ENCODE measurements at places on chromosomes 7 and 10.

DNA sequence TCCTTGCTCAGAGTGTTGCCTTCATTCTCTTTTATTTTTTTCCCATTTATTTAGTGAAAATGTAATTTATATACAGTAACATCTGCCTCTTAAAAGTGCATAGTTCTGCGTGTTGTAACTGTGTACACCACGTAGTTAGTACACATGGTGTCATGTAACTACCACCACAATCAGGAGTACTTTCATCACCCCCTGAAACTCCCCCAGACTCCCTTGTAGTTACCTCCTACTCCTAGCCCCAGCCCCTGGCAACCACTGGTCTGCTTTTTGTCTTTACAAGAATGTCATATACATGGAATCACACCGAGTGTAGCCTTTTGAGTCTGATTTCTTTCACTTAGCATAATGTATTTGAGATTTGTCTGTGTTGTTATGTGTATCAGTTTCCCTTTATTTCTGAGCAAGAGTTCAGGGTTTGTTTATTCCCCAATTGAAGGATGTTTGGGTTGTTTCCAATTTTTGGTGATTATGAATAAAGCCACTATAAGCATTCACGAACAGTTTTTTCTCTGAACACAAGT is 50.6 kb downstream of the GRK5 start:
- no peak for DNase-seq

- no peak for DNase-seq
These were observed 1015.2 kb downstream of the XPNPEP1 start for GRCh38 chr10:108908096-108908495.

- no peak for DNase-seq
These were observed 32.8 kb downstream of the TMEM130 start for GRCh38 chr7:98836811-98837629.

- no peak for DNase-seq
These were observed 13.3 kb downstream of the PRSS2 start for GRCh38 chr7:142784096-142784495.

- no peak for DNase-seq
These were observed 36.6 kb downstream of the BNIP3 start for GRCh38 chr10:131944976-131945695.

GRCh38 chr7:34070511-34071323 is 165.4 kb downstream of the BMPER start:
- DNase-seq, result no peak

DNA sequence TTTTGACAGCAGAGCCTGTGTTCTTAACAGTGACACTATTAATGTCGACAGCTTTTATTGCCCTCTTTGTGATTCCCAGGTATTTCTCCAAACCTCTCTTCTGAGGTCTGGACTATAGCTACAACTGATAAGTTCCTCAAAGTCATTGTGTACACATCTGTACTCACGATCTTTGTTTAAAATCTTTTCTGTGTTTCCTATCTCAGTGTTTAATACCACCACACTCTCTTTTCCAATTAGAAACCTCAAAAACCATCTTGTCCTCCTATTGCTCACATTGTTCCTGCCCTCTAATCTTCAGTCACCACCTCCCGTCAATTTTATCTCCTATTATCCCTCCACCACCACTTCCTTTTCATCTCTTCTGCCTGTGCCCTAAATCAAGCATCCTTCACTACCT is 12.9 kb upstream of the WASL start:
- DNase-seq, result no peak

DNA sequence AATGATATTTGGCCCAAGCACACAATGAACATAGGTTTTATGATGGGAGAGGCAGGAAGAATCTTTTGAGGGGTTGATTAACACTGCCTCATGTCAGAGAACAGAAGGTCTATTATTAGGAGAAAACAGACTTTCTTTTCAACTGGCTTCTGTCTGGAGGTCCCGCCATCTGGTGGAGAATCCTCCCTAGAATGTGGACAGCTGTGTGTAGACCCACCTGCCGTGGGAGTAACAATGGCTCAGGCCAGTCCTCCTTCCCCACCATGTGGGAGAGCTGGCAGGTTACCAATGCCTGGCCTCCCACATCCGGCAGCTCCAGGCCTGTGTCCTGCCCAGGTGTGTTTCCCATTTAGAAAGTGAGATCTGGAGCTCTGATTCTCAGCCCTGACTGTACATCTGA is 70.4 kb upstream of the AOAH start:
- DNase-seq, result no peak
